Sciatic nerve (tissue), 2 donors: ENCODE measurements at places on chromosomes 4 and X. TPM values are rescaled to one million over a fixed set of nuclear protein-coding genes. Genes with fewer than 3 reads are reported as not detected.

- DNase-seq = no peak
Measured at GRCh38 chrX:47514533-47515235, 31.7 kb upstream of the ZNF41 start.

- no peak for DNase-seq
Measured at GRCh38 chr4:73663576-73663975, 43.3 kb upstream of the RASSF6 start.

The ADRA2C gene
- 4.8 TPM for total RNA-seq

DNA sequence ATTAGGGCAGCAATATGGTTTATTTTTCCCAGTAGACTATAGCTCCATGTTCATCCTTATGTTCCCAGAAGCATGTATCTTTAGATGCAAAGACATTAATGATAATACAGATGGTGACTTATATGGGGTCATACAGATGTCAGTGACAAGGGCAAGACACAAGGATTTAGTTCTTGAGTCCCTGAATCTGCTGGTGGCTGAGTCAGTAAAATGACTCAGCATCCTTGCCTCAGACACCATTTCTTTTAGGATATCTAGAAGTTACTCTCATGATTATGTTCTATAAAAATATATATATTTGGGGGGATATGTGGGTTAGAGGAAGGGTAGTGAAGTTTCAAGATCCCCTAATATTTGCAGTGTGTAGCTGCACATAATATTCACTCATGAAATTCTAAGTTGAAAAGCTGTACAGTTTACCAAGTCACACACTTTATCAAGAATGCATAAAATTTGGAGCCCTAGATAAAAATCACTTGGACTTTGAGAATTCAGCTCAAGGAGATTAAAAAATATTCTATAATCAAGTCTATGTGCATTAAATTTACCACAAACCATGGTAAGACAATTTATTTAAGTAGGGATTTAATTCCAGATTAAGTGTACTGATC lies 101.9 kb downstream of the LNX1 start:
- no peak for DNase-seq

The BMX gene
- total RNA-seq = 4.2 TPM

GRCh38 chrX:96591421-96591820 lies 93.2 kb upstream of the DIAPH2 start:
- peak; percentile 53 for DNase-seq

- peak; percentile 80 for DNase-seq
Measured at GRCh38 chrX:40107291-40108161, 9.8 kb upstream of the BCOR start.

The RENBP gene
- 23.0 TPM for total RNA-seq

The CXCL9 gene
- total RNA-seq = 1.6 TPM

DNA sequence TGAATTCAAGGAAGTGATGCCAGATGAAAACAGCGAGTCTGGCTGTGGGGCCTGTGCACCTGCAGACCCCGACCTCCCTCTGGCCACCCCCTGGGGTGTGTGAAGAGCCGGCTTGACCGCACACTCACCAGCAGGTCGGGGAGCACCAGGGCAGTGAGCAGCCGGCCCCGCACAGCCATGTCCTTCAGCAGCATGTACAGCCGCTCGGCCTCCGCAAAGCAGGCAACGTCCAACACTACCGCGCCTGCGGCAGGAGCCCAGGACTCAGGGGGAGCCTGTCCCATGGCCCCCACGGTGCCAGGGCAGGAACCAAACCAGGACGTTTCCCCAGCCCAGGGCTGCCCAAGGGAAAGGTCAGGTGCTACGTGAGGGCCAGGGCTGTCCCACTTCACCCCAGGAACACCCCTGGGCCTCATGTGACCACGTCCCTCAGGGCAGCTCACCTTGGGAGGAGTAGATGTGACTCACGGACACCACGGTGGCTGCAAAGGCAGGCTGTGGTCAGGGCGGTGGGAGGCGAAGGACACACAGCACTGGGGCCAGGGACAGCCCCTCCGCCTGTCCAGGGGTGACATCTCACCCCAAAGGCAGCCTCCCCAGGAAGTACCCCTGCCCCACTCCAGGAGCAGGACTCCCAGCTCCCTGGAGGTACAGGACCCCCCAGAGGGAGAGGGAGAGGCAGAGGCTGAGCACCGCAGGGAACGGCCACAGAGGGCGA lies 8.2 kb downstream of the DGKQ start:
- no peak for DNase-seq

DNA sequence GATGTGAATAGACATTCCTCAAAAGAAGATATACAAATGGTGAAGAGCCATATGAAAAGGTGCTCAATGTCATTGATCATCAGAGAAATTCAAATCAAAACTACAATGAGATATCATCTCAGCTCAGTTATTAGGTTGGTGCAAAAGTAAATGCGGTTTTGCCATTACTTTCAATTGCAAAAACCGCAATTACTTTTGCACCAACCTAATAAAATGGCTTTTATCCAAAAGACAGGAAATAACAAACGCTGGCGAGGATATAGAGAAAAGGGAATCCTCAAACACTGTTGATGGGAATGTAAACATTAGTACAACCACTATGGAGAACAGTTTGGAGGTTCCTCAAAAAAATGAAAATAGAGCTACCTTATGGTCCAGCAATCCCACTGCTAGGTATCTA lies 5.1 kb downstream of the CLIC2 start:
- no peak for DNase-seq

GRCh38 chr4:75542824-75543223 lies 13.0 kb upstream of the ODAPH start:
- DNase-seq = no peak
